Stimulated activated CD8-positive, alpha-beta memory T cell treated with anti-CD3 and anti-CD28 coated beads, Interleukin-15, amount 100 ng/mL, for 48 hours (primary cell): ENCODE measurements at places on chromosomes 6 and 20.

DNA sequence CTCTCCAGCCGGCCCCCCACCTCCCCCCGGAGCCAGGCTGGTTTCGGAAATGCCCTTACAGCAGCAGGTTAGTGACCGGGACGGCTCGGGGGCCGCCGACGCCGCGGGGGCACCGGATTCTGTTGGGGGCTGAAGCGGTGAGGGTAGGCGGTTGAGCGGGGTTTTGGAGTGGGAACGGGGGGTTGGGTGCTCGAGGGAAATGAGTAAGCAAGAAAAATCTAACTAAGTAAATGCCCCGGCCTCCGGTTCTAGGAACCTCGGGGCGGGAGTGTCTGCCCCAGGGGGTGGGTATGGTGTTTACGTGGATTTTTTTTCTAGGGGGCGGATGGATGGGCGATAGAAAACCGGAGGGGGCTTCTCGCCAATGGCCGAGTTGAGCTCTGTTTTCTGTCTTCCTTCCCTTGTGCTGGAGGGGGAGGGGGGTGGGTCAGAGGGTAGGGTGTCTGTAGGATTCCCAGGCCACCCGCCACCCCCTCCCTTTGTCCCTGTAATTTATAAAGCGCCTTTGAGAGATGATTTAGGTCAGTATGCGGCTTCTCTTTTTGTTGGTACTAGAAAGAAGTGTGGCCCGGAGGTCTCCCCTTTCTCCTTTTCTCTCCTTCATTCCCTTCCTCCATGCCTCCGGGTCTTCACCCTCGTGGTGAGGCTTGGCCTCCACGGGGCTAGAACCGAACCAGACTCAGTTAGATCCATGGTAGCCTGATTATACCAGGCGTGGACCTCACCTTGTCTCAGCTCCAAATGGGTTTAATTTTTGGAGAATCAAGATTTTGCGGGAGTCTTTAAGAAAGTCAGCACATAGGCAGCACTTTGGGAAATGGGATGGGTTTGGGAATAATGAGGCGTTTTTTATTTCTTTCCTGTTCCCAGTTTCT is 2.3 kb downstream of the E2F3 start:
- DNase-seq, result no peak

DNA sequence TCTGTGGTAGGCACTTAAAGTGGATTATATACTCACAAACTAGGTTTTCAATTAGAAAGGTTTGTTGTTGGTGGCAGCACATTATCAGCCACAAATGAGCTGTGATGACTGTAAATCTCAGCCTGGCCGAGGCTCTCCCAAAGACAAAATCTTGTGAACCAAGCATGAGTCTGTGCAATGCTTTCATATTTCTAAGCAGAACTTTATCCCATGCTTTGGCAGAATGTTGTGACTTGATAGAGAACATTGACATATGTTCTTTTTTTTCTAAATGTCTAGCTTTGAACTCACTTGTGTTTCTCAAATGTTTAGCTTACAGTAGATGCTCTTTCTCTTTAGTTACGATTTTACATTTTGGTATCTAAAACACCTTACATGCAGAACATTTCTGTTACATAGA is 105.9 kb downstream of the KLHL32 start:
- no peak for DNase-seq

GRCh38 chr20:10412591-10413408 is 21.2 kb downstream of the MKKS start:
- no peak for DNase-seq

DNA sequence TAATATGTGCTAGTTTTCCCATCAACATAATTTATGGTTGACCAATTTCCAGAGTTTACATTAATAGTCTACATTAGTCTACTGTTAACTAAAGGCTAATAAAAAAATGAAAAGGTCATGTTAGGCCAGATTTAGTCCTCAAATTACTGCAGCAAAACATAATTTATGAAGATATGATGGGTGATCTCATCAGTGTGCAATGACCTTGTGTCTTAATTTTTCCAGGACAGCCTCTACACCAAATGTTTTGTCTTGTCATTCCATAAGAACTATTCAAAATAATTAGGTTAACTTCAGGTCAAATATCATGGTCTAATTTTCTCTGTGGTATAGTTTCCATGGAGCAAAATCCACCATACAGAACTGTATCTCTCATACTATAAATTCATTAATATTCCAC is 234.2 kb downstream of the COL12A1 start:
- DNase-seq, result no peak

DNA sequence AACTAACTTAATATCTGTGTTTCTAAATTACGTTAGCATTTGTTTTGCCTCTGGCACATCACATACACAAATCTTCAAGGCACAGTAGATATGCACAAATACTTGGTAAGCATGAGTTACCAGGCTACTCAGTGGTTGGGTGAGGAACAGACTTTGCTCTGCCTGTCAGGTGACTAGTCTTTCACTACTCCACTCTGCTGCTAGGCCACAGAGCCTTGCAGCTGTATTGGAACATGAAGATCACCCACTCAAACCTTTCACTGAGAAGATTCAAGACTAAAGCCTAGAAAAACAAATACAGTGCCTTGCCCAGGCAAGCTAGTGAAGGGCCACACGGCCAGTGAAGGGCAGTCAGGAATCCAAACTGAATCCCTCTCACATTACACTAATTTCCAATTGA is 47.0 kb downstream of the DTNBP1 start:
- no peak for DNase-seq

GRCh38 chr20:20272686-20273085 is 95.2 kb upstream of the INSM1 start:
- DNase-seq, result no peak

DNA sequence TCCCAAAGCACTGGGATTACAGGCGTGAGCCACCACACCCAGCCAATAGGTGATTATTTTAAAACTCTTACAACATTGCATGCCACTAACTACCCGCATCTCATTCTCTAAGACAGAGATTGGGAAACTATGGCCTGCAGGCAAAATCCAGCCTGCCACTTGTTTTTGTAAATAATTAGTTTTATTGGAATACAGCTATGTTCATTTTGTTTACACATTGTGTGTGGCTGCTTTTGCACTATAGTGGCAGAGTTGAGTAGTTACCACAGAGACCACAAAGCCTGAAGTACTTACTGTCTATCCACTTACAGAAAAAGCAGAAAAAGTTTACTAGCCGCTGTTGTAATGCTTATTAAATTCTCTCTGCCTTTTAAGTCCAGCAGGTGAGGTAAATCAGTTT is 16.4 kb upstream of the PKIG start:
- DNase-seq, result no peak

DNA sequence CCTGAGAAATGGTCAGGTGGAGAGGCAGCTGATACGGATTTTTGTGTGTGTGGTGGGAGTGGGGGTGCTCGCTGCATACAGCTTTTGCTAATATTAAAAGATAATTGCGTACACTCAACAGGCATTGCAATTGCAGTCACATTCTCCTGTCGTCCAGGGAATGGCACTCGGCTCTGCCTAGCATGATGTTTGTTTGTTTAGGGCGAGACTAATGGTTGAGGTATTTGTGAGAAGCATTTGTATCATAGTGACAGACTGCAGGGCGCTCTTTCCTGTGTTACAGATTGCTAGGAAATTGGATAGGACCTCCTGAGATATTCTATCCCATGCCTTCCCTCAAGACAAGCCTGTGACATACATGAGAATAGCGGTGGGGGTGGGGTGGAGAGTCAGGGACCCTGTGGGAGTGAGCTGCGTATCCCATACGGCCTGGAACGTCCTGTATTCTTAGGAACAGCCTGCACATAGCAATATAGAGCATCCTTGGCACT is 207.4 kb downstream of the SOX4 start:
- no peak for DNase-seq

GRCh38 chr6:116492331-116493067 is 18.9 kb upstream of the CALHM5 start:
- no peak for DNase-seq

- DNase-seq, result no peak
Measured at GRCh38 chr6:4023240-4023639, 55.7 kb downstream of the FAM217A start.
